ENCODE measurements at places on chromosomes 4 and X.

DNA sequence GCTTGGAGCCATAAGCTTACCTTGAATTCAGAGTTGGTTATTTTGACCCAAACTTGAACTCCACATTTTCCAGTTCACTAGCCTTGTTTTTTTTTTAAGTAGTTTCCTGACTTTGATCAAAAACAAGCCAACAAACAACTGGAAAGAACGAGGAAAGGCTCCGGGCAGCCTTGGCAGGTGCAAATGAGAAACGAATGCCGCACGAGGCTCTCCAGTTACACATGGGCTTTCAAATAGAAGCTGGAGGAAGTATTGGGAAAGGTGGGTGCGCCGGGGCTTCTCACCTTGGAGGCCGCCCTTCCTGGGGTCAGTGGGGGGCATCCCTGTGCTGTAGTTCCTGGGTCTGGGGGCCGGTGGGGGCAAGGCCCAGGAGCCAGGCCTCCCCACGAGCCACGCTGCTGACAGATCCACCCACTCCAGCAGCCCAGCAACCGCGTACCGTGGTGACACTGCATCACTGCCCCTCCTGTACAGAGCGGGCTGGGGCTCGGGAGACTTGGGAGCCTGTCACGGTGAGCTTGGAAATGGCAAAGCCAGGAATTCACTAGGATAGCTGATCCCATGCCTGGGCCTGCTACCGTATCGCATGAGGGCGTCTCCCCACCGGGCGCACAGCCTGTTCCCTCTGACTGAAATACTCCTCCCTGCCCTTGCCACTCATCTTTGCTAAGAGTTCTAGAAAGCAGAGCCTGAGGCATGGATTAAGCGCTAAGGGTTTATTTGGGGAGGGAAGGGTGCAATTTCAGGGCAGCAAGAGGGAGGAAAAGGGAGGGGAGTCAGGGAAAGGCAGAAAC, 50.9 kb upstream of the ADRA2C start:
- no peak for DNase-seq

GRCh38 chrX:70554081-70554480, 109.4 kb downstream of the DLG3 start:
- peak; percentile 33 for DNase-seq

DNA sequence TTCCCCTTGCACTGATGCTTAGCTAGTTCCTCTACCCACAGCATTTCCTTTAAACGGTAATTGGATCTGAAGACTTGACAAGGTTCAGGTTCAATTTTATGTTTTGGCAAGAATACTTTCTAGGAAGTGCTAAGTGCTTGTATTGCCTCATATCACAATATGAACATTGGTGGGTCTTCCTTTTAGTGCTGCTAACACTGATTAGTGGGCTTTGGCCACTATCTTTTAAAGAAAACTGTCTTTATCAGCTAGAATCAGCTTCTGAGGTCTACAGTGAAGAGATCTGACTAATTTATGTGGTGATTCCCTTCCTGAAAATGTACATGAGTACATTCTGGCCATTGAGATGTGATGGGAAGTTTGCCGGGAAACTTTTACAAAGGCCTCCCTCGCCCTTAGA, 316.7 kb upstream of the KLF3 start:
- no peak for DNase-seq

DNA sequence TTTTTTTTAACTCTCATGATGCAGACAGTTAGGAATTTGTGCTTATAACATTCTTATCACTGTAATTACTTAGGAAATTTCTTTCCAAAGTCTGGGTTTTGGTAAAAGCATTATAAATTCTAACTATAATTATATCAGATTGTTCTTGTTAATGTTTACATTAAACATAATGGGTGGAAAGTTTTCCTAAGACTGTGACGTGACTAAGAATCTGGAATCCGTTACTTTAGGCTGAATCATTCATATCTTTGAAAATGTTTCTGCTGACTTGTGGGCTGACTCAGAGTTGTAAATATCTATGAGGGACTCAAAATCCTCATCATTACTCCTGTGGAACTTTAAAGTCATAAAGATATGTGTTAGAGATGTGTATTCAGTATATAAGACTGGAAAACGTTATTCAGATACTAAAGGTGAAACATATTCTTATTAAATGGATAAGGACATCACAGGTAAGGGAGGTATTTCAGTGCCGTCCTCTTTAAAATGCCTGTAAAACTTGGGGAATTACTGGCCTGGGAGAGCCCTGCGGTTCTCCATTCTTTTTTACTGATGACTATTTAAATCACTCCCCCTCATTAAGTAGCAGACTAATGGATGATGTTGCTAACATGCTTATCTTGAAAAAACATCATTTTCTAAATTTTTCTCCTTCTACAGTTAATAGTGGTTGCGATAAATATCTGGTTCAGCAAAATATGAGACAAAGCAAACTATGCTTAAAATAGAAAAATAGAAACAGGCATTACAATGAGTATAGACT, 159.0 kb downstream of the DCLK2 start:
- DNase-seq = peak; percentile 94

GRCh38 chr4:136893573-136893972, 638.7 kb downstream of the PCDH18 start:
- DNase-seq = no peak

GRCh38 chr4:26459054-26459755, 31.1 kb downstream of the CCKAR start:
- DNase-seq = peak; percentile 65

GRCh38 chrX:107603429-107604159, 24.7 kb upstream of the PRPS1 start:
- no peak for DNase-seq

DNA sequence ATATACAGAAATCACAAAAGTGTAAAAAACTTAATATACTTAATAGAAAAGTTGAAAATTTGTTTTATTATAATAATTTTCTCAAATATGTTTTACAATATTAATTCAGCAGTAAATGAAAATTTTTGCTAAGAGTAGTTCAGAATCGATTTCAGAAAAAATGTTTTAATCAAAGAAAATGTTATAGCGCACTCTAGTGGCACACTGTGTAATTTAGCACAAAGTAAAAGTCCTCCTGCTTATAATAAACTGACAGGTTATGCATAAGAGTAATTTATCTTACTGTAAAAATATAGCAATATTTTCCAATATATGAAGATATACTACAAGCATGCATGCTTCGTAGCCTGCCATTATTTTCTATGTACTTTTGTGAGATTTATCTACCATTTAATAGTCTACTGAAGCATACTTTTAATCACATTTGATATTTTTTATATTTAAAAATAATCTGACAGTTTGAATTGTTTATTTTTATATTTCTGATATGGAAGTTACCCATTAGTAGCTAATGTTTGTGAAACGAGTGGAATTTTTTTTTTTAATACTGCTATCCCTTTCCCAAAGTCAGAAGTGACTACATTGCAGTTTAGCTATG, 217.9 kb upstream of the KLHL4 start:
- peak; percentile 6 for DNase-seq

DNA sequence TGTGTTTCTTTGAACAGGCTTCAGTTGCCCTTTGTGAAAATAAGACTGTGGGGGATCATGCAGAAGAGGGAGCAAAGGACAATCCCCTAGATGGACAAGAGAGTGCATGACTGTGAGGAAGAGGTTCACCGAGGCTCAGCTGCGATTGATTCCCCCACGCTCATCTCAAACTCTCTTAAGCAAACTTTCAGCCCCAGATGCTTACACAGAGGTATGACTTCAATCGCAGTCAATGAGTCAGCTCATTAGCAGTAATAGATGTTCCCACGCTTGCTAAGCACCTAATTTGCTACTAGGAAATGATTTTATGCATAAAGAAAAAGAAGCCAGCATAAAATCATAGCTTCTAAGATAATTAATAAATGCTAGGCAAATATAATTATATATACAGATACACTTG, 2256.1 kb upstream of the AGA start:
- DNase-seq = no peak

- DNase-seq = peak; percentile 39
Observed at GRCh38 chr4:154622598-154622997, 10.1 kb upstream of the FGG start.

GRCh38 chr4:3215733-3216132, 33.2 kb upstream of the MSANTD1 start:
- DNase-seq = no peak

DNA sequence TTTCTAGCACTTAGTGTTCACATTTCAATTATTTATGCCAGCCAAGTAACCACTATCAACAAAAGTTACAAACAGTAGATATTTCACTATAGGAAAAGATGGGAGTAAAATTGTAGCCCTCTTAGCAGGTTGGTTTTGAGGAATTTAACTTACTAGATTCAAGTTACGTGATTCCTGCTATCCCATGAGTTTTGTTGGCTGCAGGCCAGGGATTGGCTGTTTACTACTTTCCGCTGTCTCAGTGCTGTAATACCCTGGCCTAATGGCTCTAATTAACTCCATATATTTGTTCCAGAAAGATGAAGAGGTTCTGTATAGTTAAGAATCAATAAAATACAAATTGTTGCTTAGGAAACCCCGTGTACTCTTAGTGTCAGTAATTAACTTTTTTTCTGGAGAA, 55.5 kb upstream of the MAGED1 start:
- peak; percentile 3 for DNase-seq

DNA sequence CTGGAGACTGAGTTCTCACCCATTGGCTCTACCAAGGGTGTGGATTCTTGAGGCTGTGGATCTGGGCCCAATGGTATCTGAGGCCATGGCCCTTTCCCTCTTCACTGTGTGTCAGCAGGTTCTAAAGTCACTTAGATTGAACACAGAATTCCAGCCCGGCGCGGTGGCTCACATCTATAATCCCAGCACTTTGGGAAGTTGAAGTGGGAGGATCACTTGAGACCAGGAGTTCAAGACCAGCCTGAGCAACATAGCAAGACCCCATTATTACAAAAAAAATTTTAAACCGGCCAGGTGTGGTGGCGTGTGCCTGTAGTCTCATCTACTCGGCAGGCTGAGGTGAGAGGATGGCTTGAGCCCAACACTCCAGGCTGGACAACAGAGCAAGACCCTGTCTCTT, 18.0 kb upstream of the XPNPEP2 start:
- DNase-seq = no peak

GRCh38 chrX:69045616-69046345, 119.5 kb downstream of the PJA1 start:
- DNase-seq = no peak
